Amniotic epithelial cell (primary cell): ENCODE measurements at places on chromosomes 1 and 21.
A peak's percentile ranks its signal among the peaks of the same experiment; 100 is the strongest.

DNA sequence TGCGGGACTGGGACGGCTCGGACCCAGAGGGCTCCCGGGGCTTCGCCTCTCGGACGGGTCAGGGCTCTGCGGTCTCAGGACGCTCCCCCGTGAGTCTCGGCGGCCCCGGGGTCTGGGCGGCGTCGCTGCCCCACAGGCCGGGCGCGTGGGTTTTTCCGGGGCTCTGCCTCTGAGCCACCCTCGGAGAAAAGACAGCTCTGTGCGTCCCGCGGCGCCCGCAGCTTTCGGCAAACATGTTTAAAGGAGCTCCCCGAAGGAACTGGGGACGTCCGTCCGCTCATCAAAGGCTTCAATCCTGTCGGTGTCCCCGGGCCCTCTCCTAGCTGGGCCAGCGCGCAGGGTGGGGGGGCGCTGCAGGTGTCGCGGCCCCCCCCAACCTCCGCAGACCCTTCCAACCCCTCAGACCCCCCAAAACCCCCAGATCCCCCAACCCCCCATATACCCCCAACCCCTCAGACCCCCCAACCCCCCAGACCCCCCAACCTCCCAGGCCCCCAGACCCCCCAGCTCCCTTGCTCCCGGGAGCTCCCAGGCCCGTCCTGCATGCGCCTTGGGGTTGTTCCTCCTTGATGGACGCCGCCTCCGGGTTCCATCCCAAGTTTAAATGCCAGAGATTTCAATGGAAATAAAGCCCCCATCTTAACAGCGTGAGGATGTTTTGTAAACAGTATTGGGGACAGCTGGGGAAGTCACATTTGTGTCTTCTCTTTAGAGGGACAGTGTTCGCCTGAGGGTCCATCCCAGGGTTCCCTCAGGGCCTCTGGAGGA, 996 bp upstream of the C1orf159 start:
- no peak for DNase-seq

GRCh38 chr21:17784180-17784598, 35.0 kb downstream of the C21orf91 start:
- no peak for DNase-seq

GRCh38 chr21:9730866-9731265, 790.5 kb upstream of the TPTE start:
- no peak for DNase-seq

DNA sequence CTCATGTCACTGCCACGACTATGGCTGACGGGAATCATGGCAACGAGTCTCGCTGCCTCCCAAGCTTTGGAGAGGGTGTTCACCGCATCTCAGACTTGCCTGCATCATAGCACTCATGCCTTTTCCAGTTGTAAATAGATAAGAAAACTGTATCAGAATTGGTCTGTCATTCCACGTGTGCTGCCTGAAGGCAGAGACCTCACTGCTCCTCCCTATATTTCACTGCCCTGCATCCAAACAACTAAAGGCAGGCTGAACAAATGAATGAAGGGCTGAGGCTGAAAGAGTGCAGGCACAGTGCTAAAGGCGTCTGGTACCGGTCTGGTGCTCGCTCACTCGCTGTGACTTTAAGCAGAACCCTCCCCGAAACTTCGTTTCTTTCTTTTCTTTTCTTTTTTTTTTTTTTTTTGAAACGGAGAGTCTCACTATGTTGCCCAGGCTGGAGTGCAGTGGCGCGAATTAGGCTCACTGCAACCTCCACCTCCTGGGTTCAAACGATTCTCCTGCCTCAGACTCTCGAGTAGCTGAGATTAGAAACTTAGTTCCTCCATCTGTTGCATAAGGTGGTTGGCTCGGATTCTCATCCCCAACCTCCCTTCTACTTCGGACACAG, 542 bp downstream of the EIF2B3 start:
- peak; percentile 21 for DNase-seq

GRCh38 chr1:25640646-25641328, 24.2 kb downstream of the MAN1C1 start:
- no peak for DNase-seq

DNA sequence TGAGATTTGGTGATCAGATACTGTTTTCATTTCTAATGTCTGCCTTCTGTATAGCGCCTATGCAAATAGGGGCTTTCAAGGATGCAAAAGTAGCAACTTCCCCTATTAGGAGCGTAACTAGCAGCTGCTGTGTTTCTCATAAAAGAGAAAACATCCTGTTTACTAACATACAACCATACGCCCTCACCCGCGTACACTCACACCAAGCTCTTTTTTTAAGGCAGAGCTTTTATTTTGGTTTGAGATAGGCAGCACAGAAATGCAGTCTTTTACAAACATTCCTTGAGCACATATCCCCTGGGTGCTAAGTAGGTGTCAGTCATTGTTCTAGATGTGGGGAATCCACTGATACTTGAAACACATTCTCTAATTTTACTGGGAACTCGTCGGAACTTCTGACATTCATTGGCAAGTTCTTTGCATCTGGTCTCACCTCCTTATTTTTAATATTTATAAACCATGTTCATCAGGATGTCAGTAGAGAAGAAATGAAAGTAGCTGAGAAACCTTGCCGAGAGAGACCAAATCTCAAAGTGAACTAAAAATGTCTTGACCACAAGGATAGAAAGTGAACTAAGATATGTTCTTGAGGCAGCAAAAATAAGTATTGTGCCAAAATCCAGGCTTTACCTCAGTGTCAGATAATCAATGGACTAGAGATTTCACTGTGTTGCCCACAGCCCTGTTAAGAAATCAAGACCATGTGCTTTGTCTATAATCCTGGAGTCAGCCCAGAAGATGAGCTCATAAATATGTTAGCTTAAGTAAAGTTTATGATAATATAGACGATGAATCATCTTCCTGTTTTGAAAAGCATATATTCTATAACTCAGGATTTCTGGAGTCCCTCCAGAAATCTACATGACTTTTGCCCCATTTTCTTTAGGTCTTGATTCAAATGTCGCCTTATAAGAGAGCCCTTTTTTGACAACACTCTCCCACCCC, 350.9 kb downstream of the ST6GALNAC3 start:
- DNase-seq: peak; percentile 74

DNA sequence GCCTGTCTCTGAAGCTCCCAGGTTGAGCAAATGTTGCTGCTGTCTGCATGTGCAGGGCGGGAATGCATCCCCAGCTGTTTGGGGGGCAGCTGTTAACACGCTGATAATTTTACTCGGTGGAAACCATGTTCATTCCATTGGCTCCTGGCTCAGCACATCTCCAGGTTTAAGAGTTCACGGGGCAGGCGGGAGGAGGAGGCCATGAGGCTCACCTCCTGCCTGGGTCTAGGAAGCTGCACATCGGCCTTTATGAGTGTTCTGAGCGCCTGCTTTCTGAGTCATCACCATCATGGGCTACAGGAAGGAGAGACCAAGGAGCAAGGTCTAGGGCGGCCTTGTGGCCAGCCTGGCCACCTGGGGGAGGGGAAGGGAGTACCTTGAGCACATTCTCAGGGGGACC, 29.7 kb downstream of the AJAP1 start:
- no peak for DNase-seq

GRCh38 chr1:4127592-4128140, 227.6 kb upstream of the C1orf174 start:
- DNase-seq: no peak

GRCh38 chr1:26079960-26080814, 12.8 kb upstream of the TRIM63 start:
- no peak for DNase-seq

GRCh38 chr1:3156936-3157335, 87.9 kb downstream of the PRDM16 start:
- DNase-seq: no peak

- no peak for DNase-seq
Measured at GRCh38 chr1:23401313-23401712, 23.2 kb downstream of the TCEA3 start.

DNA sequence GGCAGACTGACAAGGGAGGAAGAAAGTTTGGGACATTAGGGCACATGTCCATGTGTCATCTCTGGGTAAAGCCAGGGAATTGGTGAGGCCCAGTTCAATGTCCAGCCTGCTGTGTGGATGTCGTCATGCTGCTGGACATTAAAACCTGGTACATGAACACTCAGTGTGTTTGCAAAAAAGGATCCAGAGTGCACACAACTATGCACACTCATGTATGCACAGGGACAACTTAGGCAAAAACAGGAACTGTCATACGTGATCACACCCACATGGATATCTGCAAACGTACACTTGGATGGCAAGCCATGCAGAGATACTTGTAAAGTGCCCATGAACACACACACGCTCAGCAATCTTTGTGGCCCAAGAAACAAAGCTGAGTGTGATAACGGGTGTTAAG, 47.9 kb upstream of the NEK2 start:
- DNase-seq: no peak

- no peak for DNase-seq
Measured at GRCh38 chr1:212158912-212159796, 123.6 kb downstream of the DTL start.

- DNase-seq: peak; percentile 49
Measured at GRCh38 chr1:78061825-78062523, 16.2 kb downstream of the GIPC2 start.

DNA sequence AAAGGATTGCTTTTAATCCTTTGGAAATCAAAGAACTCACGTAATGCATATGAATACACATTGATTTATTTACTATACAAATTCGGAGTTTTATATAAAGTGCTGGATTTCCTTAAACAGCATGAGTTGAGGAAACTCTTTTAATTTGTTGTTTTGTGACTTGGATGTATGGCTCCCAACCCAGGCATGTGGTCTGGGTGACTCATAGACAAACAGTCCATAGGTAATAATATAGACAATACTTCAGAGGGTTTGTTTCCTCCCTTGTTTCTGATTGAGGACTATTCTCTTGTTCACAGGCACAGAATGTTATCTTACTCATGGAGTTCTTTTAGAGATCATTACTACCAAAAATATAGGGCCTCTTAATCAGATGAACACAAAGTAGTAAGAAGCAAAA, 43.8 kb downstream of the XPR1 start:
- DNase-seq: no peak

GRCh38 chr1:179921981-179922872, 32.4 kb upstream of the CEP350 start:
- no peak for DNase-seq

- no peak for DNase-seq
Measured at GRCh38 chr1:202268032-202268431, 73.7 kb downstream of the UBE2T start.

GRCh38 chr1:64624218-64624713, 120.6 kb upstream of the RAVER2 start:
- peak; percentile 64 for DNase-seq

- DNase-seq: peak; percentile 31
Measured at GRCh38 chr1:65904681-65905083, 112.0 kb downstream of the PDE4B start.

DNA sequence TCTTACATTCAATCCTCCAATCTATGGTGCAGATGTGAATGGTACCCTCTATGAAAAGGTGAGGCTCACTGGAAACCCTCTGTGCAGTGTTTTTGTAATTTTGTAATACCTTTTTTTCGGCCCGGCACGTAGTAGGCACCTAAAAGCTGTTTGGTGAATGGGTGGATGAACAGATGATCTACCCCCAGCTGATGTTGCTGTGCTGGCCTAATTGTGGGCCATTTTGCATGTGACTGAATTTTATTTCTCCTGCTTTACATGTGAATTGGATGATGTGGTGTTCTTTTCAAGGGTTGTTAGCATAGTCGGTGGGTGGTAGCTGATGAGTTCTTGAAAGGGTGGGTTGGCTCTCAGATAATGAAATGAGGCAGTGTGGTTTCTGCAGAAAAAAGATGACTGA, 10.4 kb downstream of the KDM4A start:
- no peak for DNase-seq

GRCh38 chr1:56390232-56390867, 189.0 kb downstream of the PLPP3 start:
- no peak for DNase-seq

GRCh38 chr1:84689514-84690396, 506 bp downstream of the SSX2IP start:
- peak; percentile 28 for DNase-seq

DNA sequence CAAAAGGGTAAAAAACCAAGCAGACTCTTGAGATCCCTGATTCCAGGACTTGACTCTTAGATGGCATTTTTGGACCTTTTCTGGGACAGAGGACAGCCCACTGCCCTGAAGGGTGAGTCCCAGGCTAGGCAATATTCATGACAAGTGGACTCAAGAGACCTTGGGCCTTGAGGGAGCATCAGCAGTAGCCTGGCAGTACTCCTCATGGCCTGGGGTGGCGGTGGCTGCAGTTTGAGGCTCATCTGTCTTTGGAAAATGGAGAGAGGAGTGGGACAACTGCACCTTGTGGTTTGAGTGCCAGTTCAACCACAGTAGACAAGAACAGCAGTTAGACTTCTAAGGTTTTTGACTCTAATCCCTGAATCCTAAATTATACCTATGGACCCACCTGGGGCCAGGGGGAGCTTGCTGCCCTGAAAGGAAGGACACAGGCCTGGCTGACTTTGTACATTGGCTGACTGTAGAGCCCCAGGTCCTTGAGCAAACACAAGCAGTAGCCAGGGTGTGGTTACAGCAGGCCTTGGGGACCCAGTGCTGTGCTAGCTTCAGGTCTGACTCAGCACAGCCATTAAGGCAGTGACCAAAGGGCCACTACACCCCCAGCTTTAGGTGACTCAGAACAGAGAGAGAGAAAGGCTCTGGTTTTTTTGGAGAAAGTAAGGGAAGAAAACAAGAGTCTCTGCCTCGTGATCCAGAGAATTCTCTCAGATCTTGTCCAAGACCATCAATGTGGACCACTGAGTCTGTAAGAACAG, 1023.2 kb downstream of the KCNT2 start:
- DNase-seq: no peak

GRCh38 chr1:147600119-147601111, 59.1 kb downstream of the BCL9 start:
- peak; percentile 62 for DNase-seq

DNA sequence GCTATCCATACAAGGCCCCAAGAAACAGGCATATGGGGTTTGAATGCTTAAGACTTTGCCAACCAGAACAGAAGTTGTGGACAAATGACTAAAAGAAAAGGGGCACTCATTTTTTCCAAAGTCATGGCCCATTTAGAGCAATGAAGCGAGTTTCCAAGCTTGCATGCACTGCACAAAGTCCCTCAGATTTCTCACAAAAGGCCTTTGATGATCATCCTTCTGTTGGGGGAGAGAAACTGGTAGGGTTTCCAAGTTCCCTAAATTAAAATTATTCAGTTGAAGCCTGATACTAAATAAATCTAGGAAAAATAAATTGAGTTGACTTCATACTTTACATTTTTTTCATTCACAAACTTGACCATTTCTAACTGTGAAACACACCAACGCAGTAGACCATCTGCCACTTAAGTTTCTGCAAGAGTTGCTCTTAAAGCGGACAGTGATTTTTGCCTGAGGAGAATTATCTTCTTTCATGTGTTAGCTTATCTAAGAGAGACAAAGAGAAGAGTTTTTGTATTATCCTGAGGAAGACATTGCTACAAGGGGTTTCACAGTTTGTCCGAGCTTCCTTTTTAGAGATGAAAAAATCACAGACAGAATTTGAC, 139.2 kb downstream of the SEC16B start:
- DNase-seq: no peak

GRCh38 chr1:56780128-56780750, 39.0 kb downstream of the FYB2 start:
- no peak for DNase-seq

- no peak for DNase-seq
Measured at GRCh38 chr21:31268090-31268489, 76.0 kb downstream of the TIAM1 start.
